ENCODE measurements at places on chromosomes 2 and 18.
A peak's percentile ranks its signal among the peaks of the same experiment; 100 is the strongest.

- no peak for DNase-seq
Measured at GRCh38 chr2:52794581-52794980, 973.0 kb upstream of the CHAC2 start.

DNA sequence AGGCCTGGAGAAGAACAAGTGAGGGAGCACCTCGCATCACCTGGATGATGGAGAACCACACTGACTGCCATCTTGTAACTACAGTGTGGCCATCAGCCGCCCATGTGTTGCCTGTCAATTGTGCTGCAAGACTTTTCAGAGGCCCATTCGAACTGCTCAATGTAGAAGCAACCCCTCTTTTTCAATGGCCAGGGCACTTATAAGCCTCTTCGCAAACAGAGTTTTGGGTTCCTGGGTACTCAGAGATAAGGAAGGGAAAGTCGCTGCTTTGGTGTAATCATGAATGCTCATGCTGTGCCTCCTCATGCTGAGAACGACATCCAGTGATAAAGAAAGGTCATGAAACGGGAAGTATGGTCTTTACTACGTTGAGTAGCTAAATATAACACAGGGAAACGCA is 143.9 kb upstream of the SLC39A10 start:
- DNase-seq, result no peak

DNA sequence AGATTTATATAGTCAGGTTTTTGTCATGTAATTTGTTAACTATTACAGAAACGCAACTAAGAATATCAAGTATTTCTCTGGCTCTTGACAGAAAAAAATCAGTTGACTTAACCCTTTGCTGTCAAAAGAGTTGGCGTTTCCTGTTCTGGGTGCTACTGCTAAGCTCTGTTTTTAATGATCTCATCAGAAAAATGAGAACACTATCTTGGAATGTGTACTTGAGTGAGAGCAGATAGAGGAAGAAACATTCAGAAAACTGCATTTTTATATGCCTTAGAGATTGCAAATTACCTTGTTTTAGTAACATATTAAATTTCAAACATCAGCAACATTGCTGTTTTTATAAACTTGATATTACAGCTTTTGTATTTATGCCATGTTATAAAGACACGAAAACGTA is 297.9 kb downstream of the RDH14 start:
- DNase-seq, result no peak

DNA sequence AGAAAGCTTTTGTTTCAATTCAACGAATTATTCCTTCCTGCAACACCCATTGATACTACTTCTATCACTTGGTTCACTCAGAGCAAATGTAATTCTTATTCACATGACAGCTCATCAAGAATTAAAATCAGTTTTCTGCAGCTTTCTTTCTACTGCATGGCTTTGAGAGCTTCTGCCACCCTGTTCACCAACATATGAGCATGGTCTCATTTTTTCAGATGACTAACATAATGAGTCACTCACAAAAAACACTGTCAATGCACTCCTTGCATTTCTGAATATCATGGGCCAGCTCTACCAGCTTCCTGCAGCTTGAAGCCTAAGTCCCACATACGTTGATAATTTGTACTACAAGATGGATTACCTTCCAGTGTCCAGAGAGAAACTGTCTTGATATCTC is 342.9 kb downstream of the LRATD1 start:
- no peak for DNase-seq

DNA sequence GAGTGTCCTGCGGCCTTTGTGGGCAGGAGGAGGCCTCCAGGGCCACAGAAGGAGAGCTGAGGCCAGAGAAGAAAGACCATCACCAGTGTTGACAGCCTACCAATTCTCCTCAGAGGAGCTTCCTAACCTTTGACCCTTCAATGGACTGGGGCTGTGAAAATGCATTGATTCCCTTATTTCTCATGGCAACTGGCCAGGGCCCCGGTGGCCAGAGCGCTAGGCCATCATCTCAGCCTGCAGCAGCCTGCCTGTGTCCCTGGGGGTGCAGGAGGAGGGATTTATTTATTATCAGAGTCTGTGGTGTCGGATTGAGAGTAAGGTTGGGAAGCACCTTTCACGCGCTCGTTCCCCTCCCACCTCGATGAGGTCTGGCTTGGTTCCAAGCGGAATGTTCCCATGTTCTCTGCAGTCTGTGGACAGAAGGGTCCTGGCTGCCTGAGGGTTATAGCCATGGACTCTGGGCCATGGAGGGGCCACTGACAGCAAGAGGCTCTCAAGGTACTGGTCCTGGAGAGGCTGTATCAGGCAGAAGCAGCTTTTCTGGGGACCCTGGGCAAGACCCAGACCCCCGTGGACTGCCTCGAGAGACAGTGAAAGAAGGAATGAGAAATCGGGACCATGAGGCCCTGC is 53.8 kb downstream of the CYP27C1 start:
- no peak for DNase-seq

GRCh38 chr2:167380555-167380954 is 492.3 kb downstream of the XIRP2 start:
- no peak for DNase-seq

- no peak for DNase-seq
Measured at GRCh38 chr2:150620855-150621254, 133.4 kb upstream of the RND3 start.

DNA sequence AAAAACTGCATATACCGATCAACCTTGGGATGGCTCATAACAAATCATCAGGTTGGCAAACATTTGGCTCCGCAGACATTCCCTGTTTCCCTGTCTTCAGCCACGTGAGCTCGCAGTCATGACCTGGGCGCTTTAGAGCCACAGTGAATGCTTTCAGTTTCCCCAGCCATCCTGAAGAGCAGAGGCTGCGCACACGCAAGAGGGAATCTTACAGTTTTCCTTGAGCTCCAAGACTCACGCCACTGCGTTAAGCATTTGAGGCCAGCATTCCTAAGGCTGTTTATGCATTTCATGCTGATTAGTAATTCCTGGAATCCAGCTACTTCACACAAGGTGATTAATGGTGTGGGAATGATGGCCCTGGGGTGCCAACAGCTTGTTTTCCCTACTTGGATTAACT is 95.1 kb downstream of the MTCL1 start:
- no peak for DNase-seq

DNA sequence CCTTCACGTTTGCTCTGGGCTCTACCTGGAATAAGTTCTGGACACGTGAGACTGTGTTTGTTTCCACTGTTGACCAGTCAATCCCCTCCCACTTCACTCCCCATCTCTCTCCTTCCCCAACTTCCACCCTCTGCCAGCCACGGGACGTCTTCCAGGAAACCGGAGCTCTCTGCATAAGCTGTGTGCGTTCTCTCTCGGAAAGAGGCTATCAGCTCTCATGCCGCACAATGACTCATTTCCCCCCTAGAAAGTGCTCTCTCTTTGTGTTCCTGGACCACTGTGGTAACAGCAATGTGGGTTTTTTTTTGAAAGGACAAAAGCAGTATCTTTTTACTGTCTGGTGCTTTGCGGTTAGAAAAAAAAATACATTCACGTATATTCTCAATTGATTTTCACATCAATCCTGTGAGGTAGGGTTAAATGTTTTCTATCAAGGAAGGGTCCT is 10.2 kb downstream of the PROKR1 start:
- DNase-seq, result peak; percentile 14

GRCh38 chr2:178258916-178259315 is 64.6 kb downstream of the OSBPL6 start:
- no peak for DNase-seq

GRCh38 chr18:67428805-67429204 is 87.7 kb downstream of the DSEL start:
- DNase-seq, result no peak

DNA sequence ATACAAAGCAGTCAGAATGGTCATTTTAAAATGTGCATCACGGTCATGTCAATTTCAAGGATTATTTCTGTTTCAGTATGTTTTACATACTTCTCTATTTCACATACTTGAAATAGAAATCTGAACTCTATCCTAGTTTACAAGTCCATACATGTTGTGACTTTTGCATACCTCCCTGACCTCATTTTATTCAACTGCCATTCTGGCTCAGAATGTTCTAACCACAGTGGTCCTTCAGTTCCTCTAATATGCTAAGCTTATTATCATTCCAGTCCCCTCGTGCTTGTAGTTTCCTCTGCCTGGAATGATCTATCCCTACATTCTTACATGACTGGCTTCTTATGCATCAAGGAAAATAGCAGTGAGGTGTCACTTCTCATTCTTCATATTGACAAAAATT is 295.6 kb downstream of the KIAA1328 start:
- DNase-seq, result no peak

- no peak for DNase-seq
Measured at GRCh38 chr2:161250864-161251436, 57.3 kb upstream of the PSMD14 start.

DNA sequence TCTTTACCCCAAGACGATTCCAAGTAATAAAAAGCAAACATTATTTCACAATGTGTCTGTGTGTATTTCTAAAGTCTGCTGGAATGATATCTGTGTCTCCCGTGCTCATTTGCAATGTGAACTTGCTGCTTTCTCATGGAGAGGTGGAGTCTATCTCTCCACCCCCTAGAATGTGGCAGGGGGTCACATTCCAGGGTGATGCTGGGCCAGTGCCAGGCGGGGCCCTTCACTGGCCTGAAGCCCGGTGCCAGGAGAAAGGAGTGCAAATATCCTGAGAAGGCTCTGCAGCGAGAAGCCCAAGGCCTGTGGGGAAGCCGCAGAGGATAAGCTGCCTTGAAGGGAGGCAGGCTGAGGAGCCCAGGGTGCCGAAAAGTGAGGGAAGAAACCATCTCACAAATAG is 26.8 kb upstream of the LDLRAD4 start:
- DNase-seq, result no peak

DNA sequence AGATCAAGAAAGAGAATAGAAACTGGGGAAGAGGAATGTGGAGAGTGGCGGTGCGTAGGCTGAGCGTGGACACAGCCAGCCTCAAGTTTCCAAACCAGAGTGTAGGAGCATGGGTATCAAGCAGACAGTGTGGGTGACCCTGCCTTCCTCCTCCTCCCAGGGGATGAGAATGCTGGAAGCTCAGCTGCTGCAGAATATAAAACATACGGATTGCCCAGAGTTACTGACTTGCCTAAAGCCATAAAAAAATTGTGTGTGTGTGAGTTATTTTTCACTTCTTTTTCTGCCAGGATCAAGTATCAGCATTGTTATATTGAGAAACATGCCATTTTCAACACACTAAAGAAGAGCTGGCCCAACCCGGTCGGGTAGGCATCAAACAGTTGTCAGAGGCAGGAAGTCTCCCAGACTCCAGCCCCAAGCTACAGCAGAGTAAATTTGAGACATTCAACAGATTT is 333.3 kb upstream of the ACVR2A start:
- DNase-seq, result no peak

DNA sequence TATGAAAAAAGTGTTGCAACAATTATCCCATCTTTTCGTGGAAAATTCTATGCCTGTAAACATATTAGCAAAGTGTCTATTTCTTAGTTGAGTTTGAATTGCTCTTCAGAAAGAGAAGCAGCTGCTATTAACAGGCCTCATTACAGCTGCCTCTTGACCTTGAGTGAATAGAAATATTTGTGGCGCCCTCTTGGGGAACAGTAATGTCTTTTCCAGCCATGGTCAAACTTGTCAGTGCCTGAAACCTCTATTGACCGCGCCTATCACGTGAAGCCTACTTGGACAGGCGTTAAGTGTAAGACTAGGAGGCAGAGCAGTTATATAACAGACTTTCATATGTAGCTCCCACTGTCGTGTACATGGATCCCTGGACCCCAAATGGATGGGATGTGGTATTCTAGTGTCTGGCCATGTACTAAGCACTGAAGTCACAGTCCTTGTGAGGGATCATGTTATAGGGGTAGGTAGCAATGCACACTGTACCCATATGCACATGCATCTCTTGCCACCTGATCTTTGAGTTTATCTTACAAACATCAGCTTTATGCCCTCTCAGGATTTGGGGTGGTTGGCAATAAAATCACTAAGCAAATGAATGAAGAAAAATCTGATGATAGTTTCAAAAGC is 245.0 kb downstream of the PTGR3 start:
- DNase-seq, result no peak

DNA sequence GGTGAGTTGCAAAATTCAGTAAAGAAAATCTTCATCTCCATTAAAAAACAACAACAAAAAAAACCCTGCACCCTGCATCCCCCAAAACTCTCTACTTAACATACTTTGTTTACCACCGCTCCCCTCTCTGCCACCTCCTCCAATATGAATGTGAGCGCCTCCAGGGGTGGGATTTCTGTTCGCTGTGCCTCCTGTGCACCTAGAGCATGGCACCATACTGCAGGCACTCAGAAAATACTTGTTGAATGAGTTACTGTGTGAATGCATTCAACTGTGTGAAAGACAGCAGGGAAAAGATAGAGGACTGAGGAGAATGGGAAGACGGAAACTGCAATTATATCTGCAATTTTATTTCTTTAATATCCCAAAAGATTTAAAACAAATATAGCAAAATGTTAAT is 4.5 kb downstream of the CEBPZ start:
- no peak for DNase-seq

GRCh38 chr2:16104315-16104948 is 164.1 kb downstream of the MYCN start:
- DNase-seq, result no peak

- DNase-seq, result no peak
Measured at GRCh38 chr2:15481000-15481399, 80.1 kb downstream of the NBAS start.

- DNase-seq, result no peak
Measured at GRCh38 chr2:166468124-166469024, 25.7 kb downstream of the SCN7A start.

DNA sequence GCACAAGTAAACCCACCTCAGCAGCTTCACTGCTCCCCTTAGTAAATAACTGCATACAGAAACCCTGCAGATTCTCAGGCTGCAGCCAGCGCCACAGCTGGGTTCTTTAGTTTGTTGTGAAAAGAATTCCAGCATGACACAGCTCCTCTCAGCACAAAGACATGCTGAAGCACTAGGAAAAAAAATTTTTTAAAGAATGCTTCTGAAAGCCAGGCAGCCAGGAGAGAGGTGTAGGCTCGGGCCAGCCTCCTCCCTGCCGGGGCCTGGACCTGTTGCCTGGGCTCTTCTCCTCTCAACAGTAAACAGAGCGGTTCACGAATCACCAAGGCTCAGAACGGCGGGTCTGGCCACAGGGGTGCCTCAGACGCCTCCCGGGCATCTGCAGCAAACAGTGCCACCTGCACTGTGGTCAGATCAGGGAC is 95.7 kb upstream of the POU3F3 start:
- no peak for DNase-seq

DNA sequence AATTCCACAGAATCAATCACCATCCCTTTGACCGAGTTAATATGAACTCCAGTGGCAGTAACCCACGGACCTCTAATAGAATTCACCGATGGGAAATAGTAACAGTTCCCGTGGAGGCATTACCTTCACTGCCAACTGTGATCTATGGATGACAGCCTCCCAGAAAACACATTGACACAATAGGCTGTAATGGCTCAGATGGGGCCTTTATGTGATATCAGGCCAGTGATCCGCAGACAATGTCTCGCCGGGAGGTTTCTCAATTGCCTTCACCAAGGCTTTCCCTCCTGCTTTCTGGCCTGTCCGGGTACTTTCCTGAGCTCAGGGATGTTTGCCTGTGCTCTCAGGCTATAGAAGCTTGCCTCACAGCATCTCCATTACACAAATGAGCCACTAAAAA is 34.4 kb upstream of the KLF7 start:
- DNase-seq, result no peak
